ENCODE measurements at places on chromosomes 7 and 10.

- no peak for DNase-seq
These were observed 436.4 kb upstream of the LRGUK start for GRCh38 chr7:133690740-133691139.

DNA sequence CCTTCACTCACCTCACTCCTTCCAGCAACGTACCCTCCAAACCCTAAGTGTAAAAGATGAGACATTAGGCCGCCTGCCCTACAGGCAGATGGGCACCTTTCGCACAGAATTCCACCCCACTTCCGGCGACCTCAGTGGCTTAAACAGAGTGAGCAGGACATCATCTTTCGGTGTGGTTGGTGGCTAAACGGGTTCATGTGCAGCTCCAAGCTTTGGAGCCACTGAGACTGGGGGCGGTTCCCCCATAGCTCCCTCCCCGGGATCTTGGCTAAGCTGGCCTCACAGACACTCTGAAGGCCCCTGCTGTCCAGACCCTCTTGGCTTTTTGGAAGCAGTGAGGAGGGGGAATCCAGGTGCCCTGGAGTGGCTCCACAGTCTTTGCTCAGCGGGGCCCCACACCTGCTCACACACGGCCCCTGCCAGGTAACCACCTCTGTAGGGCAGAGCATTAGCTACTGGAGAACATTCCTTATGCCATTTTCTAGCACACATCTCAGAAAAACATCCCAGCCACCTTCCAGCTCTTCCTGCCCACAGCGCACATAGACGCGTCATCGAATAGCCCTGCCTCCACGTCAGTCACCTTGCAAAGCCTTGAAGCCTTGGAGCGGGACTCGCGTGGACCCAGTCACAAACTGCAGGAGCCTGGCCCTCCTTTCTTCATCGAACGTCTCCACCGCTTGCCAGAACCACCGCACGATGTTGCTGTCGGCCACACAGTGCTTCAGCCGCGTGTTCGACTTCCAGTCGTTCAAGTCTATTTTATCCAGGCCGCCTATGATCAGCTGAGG, 108.8 kb downstream of the SMURF1 start:
- no peak for DNase-seq

- no peak for DNase-seq
These were observed 108.3 kb downstream of the EGFR start for GRCh38 chr7:55127135-55127551.

DNA sequence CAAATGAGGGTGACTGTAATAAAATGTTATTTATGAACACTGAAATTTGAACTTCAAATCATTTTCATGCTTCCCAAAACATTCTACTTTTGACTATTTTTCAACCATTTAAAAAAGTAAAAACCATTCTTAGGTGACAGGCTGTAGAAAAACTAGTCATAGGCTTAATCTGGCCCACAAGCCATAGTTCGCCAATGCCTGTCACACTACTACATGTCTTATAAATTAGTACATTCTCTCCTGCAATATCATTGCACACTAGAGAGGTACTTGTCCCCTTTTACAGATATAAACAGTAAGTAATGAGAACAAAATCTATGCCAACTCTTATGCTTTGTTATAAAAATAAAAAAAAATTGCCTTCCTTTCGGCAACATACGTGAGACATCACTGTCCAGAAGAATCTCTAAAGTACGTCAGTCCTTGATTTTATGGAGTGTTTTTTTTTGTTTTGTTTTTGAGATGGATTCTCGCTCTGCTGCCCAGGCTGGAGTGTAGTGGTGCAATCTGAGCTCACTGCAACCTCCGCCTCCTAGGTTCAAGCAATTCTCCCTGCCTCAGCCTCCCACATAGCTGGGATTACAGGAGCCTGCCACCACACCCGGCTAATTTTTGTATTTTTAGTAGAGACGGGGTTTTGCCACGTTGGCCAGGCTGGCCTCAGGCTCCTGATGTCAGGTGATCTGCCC, 23.2 kb downstream of the UPF2 start:
- DNase-seq = no peak

- no peak for DNase-seq
These were observed 494.3 kb downstream of the PTPRN2 start for GRCh38 chr7:158093156-158093796.

DNA sequence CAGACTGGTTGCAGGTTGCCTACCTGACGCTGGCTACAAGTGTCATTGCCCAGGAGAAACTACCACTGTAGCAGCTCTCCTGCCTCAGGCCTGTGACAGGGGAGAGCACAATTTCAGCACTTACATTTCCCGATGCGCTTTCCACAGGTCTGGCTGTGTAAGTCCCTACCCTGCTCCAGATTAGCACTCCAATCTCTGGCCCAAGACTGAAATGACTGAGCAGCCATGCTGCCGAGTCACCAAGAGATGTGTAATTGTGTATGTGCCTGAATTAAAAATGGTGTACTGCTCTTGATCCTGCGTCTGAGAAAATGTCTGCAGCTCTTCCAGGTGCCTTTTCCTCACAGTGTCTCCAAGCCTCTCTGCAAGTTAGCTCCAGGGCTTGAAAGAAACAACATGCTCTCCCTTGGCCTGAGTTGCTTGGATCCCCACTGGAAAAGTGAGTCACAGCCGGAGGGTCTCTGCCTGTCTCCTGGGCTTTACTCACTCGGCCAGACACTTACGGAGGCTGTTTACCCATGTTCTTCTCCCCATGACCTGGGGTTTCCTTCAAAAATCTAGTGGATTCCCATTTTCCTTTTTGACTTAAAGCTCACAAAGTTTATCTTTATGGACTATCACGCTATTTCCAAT, 1001.7 kb upstream of the KCND2 start:
- no peak for DNase-seq

GRCh38 chr10:68364101-68364886, 31.6 kb upstream of the PBLD start:
- DNase-seq = no peak

DNA sequence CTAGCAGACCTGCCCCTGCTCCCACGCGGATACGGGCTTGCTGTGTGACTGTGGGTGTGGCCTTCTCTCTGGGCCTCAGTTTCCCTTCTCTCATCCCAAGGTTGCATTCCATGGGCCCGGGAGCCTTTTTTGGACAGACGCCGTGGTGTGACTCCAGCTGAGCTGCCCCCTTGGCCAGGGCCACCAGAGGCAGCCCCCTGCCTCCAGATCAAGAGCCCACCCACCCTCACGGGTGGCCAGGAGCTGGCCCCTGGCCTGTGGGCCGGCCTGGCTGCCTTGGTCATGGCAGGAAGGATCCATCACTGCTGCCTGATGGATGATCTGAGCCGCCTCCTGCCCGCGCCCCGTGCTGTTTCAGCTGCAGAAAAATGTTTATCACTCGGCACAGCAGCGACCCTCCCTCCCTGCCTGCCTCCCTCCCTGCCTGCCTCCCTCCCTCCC, 27.8 kb upstream of the ELFN1 start:
- no peak for DNase-seq

GRCh38 chr10:114674346-114674745, 16.3 kb upstream of the ABLIM1 start:
- DNase-seq = no peak

DNA sequence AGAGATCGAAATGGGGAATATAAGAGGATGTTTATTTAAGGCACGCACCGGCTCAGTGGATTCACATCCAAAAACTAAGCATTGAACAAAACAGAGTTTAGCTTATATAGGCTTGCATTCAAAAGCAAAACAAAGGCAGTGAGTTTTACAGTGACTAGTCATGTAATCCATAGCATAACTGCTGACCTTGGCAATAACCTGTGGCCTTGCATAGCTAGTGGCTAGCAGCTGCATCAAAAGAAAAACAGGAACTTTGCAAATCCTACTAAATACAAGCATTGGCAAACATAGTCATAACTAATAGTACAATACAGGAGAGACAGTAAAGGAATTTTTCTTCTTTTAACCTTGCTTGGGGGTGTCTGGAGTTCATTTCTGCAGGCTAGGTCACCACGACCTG, 9.7 kb upstream of the ZNF485 start:
- no peak for DNase-seq

GRCh38 chr7:55251911-55252310, 113.2 kb upstream of the LANCL2 start:
- DNase-seq = no peak

GRCh38 chr7:80731281-80731680, 92.8 kb downstream of the CD36 start:
- no peak for DNase-seq

GRCh38 chr10:43193496-43194080, 55.3 kb downstream of the CSGALNACT2 start:
- DNase-seq = no peak

All from GM12864 (cell line).